ENCODE measurements at places on chromosomes 11 and 22. TPM values are rescaled to one million over a fixed set of nuclear protein-coding genes. Genes with fewer than 3 reads are reported as not detected.

DRICH1 gene
- total RNA-seq: not detected

TMEM138 gene
- 17.2 TPM for total RNA-seq

DNA sequence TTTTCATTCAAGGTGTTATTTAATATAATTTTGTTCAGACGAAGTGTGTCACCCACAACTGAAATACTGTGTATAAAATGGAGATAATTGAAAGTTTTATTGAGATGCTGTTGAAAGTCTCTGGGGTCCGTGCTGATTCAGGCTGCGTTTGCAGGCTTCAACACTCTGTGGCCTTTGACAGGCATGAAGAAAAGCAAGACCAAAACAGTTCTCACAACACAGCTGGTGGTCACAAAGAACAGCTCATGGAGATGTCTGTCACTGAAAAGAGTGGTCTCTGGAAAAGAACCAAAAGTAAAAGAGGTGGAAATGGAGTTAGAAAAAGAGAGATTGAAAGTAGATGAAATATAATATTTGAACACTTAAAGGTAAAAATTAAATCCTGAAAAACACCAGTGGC lies 9.8 kb upstream of the MPPED2 start:
- DNase-seq: no peak

- DNase-seq: no peak
Measured at GRCh38 chr11:57637626-57638004, 12.1 kb downstream of the YPEL4 start.

GRCh38 chr11:79265756-79266322 lies 175.0 kb downstream of the TENM4 start:
- no peak for DNase-seq
